ENCODE measurements at places on chromosomes 16 and 17. TPM values are rescaled to one million over a fixed set of nuclear protein-coding genes. Genes with fewer than 3 reads are reported as not detected.
A peak's percentile ranks its signal among the peaks of the same experiment; 100 is the strongest.

DNA sequence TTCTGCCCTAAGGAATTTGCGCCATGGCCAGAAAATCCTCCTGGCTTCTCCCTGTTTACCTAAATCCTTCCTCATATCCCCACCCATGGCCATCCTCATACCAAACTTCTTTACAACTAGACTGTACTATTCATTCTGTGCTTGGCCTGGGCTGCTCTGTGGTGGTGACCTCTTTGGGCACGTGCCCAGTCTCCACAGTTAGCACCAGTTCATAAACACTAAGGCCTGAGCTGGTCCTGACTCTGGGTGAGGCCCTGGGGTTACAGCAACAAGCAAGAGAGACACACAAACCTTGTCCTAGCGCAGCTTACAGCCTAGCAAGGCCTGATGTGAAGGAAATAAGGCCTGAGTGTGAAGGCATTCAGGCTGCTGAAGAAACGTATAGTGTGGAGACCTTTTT lies 3.1 kb upstream of the ATXN7L3 start:
- no peak overlapping the region for H3K4me3 ChIP-seq
- peaks cover 4% of the 10 kb centered on the region for H3K27me3 ChIP-seq
- H3K4me1 ChIP-seq = peaks cover 68% of the 10 kb centered on the region
- DNase-seq = no peak
- peaks cover 8% of the 10 kb centered on the region for H3K36me3 ChIP-seq

GRCh38 chr17:7249214-7249613 lies 2.3 kb downstream of the CTDNEP1 start:
- no peaks in the 10 kb centered on the region for H3K27me3 ChIP-seq
- peaks cover 33% of the 10 kb centered on the region for H3K4me1 ChIP-seq
- H3K36me3 ChIP-seq = peaks cover 40% of the 10 kb centered on the region

DNA sequence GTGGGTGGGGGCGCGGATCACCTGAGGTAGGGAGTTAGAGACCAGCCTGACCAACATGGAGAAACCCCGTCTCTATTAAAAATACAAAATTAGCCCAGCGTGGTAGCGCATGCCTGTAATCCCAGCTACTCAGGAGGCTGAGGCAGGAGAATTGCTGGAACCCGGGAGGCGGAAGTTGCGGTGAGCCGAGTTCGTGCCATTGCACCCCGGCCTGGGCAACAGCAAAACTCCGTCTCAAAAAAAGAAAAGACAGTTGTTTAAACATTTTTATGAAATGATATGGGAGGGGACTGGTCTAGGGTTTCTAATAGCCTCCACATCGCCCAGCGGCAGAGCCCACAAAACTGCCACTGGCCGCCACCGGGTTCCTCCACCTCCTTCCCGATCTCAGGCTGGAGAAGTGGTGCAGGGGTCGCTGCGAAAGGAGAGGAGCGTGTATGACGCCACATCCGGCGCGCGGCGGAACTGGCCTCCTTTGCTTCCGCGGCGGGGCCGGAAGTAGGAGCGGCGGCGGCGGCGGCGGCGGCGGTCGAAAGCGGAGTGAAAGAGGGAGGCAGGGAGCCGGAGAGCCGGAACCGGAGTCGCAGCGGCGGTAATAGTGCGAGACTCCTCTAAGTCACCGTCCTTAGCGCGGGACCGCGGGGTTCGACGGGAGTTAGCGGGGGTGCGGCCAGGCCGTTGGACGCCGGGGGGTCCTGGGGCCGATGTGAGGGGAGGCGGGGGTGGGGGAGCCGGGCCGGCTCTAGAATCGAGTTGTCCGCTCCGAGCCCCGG lies at the start of gene PPP4C:
Gene PPP4C (plus strand): TSS at position 492 of the 773 bp plus-strand sequence. CDS start 384 bp downstream, outside the sequence.
- peak within 1 kb of the TSS; percentile 98 for H3K4me3 ChIP-seq
- peak; percentile 84 for DNase-seq
- H3K27ac ChIP-seq = peak within 1 kb of the TSS; percentile 83
- peaks cover 43% of the 10 kb centered on the region for H3K36me3 ChIP-seq
- peaks cover 27% of the 10 kb centered on the region for H3K4me1 ChIP-seq

DNA sequence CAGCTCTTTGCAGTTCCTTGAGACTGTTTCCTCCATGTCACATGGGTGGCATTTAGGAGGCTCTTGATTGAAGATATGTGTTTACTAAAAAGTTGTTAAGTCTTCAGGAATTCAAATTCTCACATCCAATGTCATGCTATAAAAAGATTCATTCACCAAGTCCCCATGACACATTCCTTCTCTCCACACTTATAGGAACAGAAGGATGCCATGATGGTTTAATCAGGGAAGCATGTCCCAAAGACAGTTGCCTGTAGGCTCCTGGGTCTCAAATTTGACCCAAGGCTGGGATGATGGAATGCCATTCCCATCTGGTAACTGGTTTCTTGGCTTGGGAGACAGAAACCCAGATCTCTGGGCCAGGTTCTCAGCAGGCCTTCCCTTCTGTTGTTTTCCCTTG lies 140.6 kb upstream of the SOX9 start:
- no peak for DNase-seq
- H3K27ac ChIP-seq = no peak overlapping the region
- no peak overlapping the region for H3K4me3 ChIP-seq
- H3K4me1 ChIP-seq = peaks cover 15% of the 10 kb centered on the region
- no peaks in the 10 kb centered on the region for H3K36me3 ChIP-seq

ODAD4 gene
- total RNA-seq = 1.8 TPM

SCNN1B gene
- total RNA-seq = not detected

GRCh38 chr17:41962768-41963434 lies 3.7 kb upstream of the CNP start:
- H3K4me3 ChIP-seq = no peak overlapping the region
- no peak overlapping the region for H3K27ac ChIP-seq
- peaks cover 30% of the 10 kb centered on the region for H3K4me1 ChIP-seq
- H3K36me3 ChIP-seq = peaks cover 5% of the 10 kb centered on the region
- peaks cover 9% of the 10 kb centered on the region for H3K27me3 ChIP-seq

BRIP1 gene
- 9.2 TPM for total RNA-seq

GRCh38 chr16:3513892-3514583 lies 13.2 kb downstream of the CLUAP1 start:
- H3K27me3 ChIP-seq = no peaks in the 10 kb centered on the region
- DNase-seq = no peak
- H3K27ac ChIP-seq = peak overlapping the region; percentile 69

DNA sequence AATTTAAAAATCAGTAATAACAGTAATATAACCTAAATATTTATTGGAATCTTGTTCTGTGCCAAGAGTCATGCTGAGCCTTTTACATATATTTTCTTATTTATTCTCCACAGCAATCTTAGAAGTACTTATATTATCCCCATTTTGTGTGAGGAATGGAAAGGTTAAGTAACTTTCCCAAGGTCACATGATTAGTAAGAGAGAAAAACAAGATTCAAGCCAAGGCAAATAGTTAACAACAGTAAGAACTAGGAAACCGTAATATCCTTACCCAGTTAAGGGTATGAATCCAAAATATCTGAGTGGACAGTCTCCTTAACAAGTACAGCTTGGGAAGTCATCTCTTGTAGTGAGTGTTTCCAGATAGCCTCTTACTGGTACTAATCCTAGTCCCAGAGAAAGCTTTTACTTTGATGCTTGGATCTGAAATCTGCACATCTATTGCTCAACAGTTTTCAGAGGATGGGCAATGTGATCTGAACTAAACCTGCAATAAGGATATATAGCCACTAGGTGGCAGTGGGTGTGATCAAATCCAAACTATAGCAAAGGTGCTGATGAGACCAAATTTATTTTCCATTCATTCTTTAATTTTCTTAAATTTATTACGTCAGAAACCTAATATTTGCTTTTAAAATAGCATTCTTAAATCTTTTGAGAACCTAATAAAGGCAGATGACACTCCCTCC lies 23.3 kb downstream of the SHISA6 start:
- H3K4me3 ChIP-seq = no peak overlapping the region
- H3K27me3 ChIP-seq = no peaks in the 10 kb centered on the region
- no peak for DNase-seq
- H3K36me3 ChIP-seq = no peaks in the 10 kb centered on the region

DNA sequence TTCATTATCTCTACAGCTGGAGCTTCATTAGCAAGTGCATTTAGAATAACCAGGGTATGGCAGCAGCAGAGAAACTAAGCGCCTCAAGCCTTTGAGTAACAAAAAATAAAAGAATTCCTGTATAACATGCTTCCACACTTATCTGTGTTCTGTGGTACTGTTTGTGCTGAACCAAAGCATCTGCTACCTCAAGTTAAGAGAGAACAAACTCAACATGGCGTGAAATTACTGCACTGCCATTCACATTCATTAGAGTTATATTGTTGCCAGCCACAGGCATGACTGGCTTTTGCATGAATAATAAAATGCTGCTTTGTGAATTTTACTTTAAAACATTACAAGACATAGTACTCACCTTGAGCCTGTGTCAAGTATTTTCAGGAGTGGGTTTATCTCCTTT lies 76.6 kb downstream of the NLK start:
- DNase-seq = no peak
- peaks cover 25% of the 10 kb centered on the region for H3K36me3 ChIP-seq
- H3K27me3 ChIP-seq = no peaks in the 10 kb centered on the region
- H3K4me1 ChIP-seq = peaks cover 48% of the 10 kb centered on the region

- no peak overlapping the region for H3K4me3 ChIP-seq
- no peak overlapping the region for H3K27ac ChIP-seq
- DNase-seq = no peak
- no peaks in the 10 kb centered on the region for H3K4me1 ChIP-seq
Observed at GRCh38 chr17:34562387-34562786, 17.0 kb upstream of the TMEM132E start.

CMIP gene
- total RNA-seq = 49.1 TPM

KRTAP3-2 gene
- total RNA-seq = not detected

DNA sequence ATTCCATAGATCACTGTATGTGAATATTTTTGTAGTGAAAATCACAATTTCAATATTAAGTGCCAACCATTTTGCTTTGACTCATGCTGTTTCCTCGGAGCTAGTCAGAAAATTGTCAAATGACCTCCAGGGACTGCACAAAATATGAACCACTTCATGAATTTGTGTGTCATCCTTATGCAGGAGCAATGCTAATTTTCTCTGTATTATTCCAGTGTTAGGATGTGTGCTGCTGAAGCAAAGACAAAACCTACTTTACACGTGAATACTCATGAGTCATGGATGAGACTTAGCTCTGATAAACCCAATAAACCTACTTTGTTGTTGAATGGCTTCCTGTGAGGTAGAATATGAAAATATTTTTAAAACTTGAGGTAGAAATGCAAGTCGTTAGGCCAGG lies 65.2 kb downstream of the SHCBP1 start:
- 0 out of 2 replicates have a peak, but pooled peaks cover 3% of the 10 kb centered on the region for H3K27me3 ChIP-seq
- H3K4me1 ChIP-seq = peaks cover 46% of the 10 kb centered on the region
- H3K36me3 ChIP-seq = no peaks in the 10 kb centered on the region
- peak overlapping the region; percentile 76 for H3K27ac ChIP-seq

CA4 gene
- not detected for total RNA-seq

- no peak overlapping the region for H3K4me3 ChIP-seq
- peaks cover 24% of the 10 kb centered on the region for H3K4me1 ChIP-seq
- H3K27me3 ChIP-seq = peaks cover 3% of the 10 kb centered on the region
- DNase-seq = no peak
- peak overlapping the region; percentile 48 for H3K27ac ChIP-seq
Observed at GRCh38 chr17:82881900-82882714, 42.3 kb upstream of the ZNF750 start.

DNA sequence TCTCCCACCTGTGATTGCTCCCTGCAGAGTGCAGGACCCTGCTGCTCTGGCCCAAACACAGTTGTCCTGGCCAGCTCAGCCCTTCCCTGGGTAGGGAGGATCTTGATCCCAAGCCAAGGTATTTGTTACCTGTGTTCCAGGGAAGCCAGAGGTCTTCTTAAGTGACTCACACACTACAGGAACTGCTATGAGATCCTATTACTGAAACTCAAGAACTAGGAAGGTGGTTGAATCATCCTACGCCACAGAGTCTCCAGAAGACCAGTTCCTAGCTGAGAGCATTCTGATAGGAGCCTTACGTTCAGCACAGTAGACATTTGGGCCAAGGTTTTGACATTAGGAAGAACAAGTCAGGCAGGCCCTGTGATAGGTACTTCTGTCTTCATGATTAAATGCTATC lies 12.0 kb downstream of the CHST6 start:
- H3K4me1 ChIP-seq = peaks cover 11% of the 10 kb centered on the region
- DNase-seq = peak; percentile 15
- H3K27me3 ChIP-seq = peaks cover 24% of the 10 kb centered on the region
- no peak overlapping the region for H3K27ac ChIP-seq
- H3K36me3 ChIP-seq = no peaks in the 10 kb centered on the region

DNA sequence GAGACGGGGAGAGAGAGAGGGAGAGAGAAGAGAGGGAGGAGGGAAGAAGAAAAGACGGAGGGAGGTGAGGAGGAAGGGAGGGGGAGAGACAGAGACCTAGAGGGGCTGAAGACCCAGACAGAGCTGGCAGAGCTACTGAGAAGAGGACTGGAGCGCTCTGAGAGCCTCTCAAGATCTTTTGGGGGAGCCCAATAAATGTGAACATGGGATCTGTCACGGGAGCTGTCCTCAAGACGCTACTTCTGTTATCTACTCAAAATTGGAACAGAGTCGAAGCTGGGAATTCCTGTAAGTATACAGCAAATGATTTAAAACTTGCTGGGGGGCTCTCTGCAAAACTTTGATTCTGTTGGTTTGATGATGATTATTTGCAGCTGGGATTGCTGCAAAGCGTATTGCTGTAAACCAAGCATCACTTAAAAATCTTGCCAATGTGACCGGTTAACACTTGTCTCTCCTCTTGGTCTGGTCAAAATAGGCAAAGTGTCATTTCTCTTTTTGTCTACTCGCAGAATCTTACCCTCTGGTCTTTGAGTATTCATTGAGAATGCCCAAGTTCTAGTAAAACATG lies 344 bp downstream of the CNTNAP4 start:
- no peak overlapping the region for H3K27ac ChIP-seq
- H3K27me3 ChIP-seq = no peaks in the 10 kb centered on the region
- H3K36me3 ChIP-seq = no peaks in the 10 kb centered on the region
- DNase-seq = no peak

DNA sequence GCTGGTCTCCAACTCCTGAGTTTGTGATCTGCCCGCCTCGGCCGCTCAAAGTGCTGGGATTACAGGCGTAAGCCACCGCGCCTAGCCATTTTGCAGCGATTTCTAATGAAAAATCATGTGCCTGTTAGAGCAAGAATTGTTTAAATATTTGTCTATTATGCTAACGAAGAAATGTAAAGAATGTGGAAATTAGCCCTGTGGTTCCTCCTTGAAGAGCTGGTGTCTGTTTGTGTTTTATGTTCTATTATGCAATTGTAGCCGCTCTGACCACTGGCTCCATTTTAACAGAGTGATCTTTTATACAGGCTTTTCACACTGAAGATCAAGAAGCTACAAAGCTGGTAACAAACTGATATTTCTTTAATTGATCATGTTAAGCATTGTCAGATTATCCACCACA lies 217.3 kb downstream of the USP22 start:
- peaks cover 28% of the 10 kb centered on the region for H3K27me3 ChIP-seq
- DNase-seq = no peak
- no peak overlapping the region for H3K4me3 ChIP-seq
- H3K36me3 ChIP-seq = no peaks in the 10 kb centered on the region

DNA sequence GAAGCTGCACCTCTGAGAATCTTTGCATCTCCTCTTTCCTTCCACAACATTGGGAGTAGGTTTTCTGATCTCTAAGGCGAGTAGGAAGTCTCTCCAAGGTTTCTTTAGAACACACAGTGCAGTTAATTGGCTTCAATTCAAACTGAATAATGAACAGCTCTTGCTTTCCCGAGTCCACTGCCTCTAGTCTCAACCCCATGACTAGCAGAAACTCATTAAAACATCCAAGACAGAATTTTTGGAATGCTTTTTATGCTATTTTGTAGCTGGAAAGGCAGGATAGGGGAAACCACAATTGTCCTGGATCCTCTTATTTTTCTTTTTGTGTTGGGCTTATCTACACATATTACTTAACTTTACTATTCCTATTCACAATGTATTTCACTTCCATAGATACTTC lies 206.6 kb downstream of the CDH8 start:
- no peak overlapping the region for H3K4me3 ChIP-seq
- no peaks in the 10 kb centered on the region for H3K36me3 ChIP-seq
- no peak for DNase-seq
- H3K27me3 ChIP-seq = no peaks in the 10 kb centered on the region
- no peak overlapping the region for H3K27ac ChIP-seq
- H3K4me1 ChIP-seq = no peaks in the 10 kb centered on the region
